ENCODE measurements at places on chromosomes 13 and 19. TPM values are rescaled to one million over a fixed set of nuclear protein-coding genes. Genes with fewer than 3 reads are reported as not detected.

Gene KIR2DL3
- total RNA-seq, result not detected

Gene DHDH
- total RNA-seq, result not detected

Gene DEDD2
- 29.1 TPM for total RNA-seq

Gene PGLYRP1
- not detected for total RNA-seq

Gene MYBPC2
- not detected for total RNA-seq

Gene CNN1
- 0.35 TPM for total RNA-seq

Gene CYP4F8
- not detected for total RNA-seq

Gene OLFM2
- 0.71 TPM for total RNA-seq

Gene DPF1
- total RNA-seq, result 1.3 TPM

Gene NLRP7
- not detected for total RNA-seq

Gene SPC24
- 108 TPM for total RNA-seq

Gene ADGRL1
- total RNA-seq, result 1.4 TPM

Gene SPTBN4
- total RNA-seq, result 0.28 TPM

Gene CYP2A7
- not detected for total RNA-seq

Gene MCF2L
- total RNA-seq, result under 0.01 TPM

Gene LILRB2
- total RNA-seq, result not detected

Gene LRG1
- 0.13 TPM for total RNA-seq

Gene PRR22
- total RNA-seq, result 0.33 TPM

Gene POGLUT2
- total RNA-seq, result 29.0 TPM

Gene KIR3DL1
- total RNA-seq, result not detected

Gene JSRP1
- total RNA-seq, result 0.39 TPM

Gene ZNF699
- total RNA-seq, result 6.0 TPM

Gene ZNF221
- 7.7 TPM for total RNA-seq

Gene CAPN12
- not detected for total RNA-seq

Gene MEIOSIN
- total RNA-seq, result not detected

Gene UBE2L5
- not detected for total RNA-seq

Gene PSG7
- total RNA-seq, result not detected

Gene CYP4F22
- not detected for total RNA-seq

Gene SHKBP1
- total RNA-seq, result 33.5 TPM

Gene SMIM24
- not detected for total RNA-seq

Gene SWSAP1
- 0.78 TPM for total RNA-seq

Gene GARIN5A
- not detected for total RNA-seq

Gene ADM5
- 0.40 TPM for total RNA-seq

Gene SBSN
- not detected for total RNA-seq

Gene TTC9B
- total RNA-seq, result not detected
